ENCODE measurements at places on chromosomes 1 and 21. TPM values are rescaled to one million over a fixed set of nuclear protein-coding genes. Genes with fewer than 3 reads are reported as not detected.

DNA sequence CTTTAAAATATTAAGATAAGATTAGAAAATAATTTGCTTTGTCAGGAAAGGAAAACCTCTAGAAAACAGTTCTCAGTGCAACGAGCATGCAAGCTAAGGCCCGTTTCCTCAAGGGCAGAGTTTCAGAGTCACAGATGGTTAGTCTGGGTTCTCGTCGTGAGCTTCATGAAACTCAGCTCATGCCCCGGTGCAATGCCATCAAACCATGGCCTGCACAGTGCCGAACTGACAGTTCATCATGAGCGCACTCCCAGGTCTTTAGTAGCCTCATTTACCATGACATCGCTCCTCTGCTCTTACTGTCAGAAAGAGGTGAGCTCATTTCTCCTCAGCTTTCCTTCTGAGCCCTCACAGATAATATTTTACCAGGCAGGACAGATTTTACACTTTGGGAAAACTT lies 319.2 kb downstream of the NTNG1 start:
- no peak for DNase-seq

DNA sequence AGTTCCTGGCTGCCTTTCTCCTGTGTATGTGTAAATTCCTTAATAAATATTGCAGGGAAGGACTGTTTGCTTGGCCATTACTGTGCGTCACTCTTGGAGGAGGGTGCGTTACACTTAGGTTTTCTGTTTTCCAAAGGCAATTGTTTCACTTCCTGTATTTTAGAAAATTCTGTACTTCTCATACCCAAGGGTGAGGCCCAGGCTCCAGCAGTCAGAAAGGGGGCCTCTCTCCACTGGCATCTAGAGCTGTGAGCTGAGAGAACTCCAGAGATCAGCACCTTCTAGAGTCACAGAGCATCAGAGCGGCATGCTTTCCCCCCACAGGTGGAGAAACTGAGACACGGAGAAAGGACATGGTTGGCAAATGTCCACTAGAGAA lies 27.0 kb upstream of the ZFP69B start:
- no peak for DNase-seq

DNA sequence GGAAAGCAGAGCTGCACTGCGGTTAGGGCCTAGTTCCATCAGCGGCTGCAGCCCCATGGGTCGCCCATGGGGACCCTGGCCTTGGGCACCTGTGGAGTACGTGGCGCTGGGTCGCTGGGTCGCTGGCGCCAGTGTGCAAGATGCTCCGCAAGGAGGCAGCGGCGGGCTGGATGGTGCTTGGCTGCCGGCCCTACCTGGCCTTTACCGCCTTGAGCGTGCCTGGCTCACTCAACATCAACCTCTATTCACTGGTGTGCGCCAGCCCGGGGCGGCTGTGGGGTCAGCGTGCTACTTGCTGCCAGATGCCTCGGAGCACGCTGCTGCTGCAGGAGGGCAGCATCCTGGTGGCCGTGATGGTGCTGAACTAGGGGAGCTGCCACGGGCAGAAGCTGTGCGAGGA lies 85.1 kb upstream of the RHOU start:
- no peak for DNase-seq

Gene ERG
- polyA plus RNA-seq = 17.4 TPM

Gene BMP8B
- 2.0 TPM for polyA plus RNA-seq

Gene DNALI1
- 63.0 TPM for polyA plus RNA-seq

Gene TCP10L
- polyA plus RNA-seq = 2.0 TPM
